ENCODE measurements at places on chromosomes 2 and 18. TPM values are rescaled to one million over a fixed set of nuclear protein-coding genes. Genes with fewer than 3 reads are reported as not detected.

GRCh38 chr18:21632393-21632792, 20.3 kb downstream of the SNRPD1 start:
- DNase-seq, result no peak

DNA sequence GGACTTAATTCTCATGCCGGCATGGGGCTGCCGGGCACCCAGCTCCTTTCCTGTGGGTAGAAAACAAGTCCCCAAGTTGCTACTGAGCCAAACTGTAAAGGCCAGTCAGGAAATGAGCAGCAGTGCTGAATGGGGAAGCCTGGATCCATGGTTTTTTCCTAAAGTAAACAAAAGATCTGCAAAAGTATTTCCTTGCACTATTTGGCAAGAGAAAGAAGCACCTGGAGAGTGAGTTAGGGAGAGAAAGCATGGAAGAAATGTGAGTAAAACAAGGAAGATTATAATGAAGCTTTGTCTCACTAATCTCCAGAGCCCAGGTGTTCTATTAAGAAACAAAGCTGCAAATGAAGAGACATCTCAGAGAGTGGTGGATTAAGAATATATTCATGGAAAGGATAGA, 117.6 kb downstream of the METTL8 start:
- DNase-seq, result peak; percentile 36

GRCh38 chr18:77068321-77069312, 64.0 kb downstream of the MBP start:
- no peak for DNase-seq

The PROKR1 gene
- not detected for total RNA-seq

DNA sequence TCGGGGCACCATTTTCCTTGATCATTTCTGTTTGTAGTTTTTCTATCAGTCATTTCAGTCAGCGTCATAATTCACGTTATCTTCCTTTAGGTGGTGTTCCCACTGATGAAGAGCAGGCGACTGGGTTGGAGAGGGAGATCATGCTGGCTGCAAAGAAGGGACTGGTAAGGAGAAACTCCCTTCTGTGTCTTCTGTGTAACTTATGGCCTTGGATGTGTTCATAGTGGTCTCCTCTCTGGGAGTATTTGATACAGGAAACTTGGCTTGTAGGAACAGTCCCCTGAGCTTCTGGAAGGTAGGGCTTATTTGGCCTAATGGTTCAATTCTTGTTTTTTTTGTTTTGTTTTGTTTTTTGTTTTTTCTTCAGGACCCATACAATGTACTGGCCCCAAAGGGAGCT, 1.1 kb downstream of the COX5B start:
- no peak for DNase-seq

The ASB18 gene
- not detected for total RNA-seq

DNA sequence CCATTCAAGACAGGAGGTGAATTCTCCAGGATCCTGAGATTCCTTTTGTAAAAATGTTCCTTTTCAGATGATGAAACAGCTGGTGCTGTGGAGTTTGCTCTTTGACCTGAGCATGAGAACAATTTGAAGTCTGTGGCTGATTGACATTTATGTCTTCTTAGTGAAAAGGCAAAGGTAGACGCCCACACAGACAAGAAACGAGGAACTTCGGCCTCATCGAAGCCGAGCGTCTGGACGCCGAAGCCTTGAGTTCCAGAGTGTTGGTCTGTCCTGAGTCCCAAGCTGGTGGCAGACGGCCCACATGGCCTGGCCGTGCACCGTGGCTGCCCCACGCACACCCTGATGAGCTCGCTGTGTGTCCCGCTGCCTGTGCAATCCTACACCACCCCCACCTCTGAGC, 20.7 kb upstream of the SNTG2 start:
- no peak for DNase-seq

DNA sequence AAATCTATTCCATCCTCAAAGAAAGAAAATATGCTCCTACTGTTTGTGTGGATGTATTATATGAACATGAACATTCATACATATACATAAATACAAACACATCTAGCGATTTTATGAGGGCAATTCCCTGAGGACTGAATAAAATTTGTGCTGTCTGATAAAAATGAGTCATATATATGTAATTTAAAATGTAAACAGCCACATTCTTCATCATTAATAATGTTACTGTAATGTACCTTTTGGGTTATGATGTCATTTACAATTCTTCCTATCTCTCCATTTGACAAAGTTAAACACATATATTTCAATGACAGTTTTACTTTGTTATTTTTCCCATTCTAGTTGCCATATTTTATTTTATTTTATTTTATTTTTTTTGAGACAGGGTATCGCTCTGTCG, 91.3 kb upstream of the ZFP36L2 start:
- DNase-seq, result no peak

DNA sequence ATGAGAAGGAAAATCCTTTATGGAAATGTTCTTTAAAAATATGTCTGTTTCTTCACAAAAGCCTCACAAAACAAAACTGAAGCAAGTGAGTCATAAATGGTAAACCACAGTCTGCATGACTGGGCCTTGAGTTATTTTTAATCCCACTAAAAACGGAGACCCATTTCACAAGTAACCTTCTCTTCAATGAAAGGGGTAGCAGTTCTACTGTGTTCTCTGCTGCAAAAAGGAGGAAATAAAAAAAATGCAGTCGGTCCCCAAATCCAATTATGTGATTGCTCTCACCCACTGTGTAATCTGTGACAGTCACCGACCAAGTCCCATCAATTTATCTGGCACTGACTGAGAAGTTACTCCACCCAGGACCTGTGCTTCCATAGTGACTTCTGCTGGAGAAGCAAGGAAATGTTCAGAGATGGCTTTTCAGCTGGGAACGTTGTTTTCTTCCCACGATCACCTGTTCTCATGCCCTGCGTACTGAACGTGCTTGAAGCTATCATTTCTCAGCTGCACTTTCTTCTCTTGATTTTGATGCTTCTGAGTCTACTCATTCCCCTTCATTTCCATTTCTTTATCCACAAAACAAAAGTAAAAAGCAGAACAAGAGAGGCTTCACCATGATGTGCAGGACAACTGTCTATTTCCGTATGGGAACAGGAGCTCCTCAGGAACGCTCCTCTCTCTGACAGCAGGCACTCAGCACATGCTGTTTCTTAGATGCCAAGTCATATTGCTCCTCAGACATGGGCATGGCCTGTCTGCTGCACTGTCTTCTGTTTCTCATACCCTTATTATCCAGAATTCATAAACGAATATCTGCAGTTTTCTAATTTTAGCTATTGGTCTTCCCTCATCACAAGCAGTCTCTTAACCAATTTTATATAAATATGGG, 80.0 kb upstream of the TMEM200C start:
- no peak for DNase-seq

GRCh38 chr18:8469544-8470130, 139.6 kb upstream of the RAB12 start:
- DNase-seq, result no peak

- no peak for DNase-seq
Measured at GRCh38 chr2:33126552-33126951, 179.8 kb downstream of the LTBP1 start.

GRCh38 chr18:41569867-41570266, 385.2 kb upstream of the PIK3C3 start:
- DNase-seq, result no peak

- no peak for DNase-seq
Measured at GRCh38 chr2:192007581-192008228, 160.8 kb upstream of the CAVIN2 start.

- no peak for DNase-seq
Measured at GRCh38 chr2:139175510-139175909, 395.3 kb upstream of the NXPH2 start.

GRCh38 chr2:170034596-170034995, 143.4 kb upstream of the MYO3B start:
- DNase-seq, result no peak

The KIAA2012 gene
- total RNA-seq, result not detected

DNA sequence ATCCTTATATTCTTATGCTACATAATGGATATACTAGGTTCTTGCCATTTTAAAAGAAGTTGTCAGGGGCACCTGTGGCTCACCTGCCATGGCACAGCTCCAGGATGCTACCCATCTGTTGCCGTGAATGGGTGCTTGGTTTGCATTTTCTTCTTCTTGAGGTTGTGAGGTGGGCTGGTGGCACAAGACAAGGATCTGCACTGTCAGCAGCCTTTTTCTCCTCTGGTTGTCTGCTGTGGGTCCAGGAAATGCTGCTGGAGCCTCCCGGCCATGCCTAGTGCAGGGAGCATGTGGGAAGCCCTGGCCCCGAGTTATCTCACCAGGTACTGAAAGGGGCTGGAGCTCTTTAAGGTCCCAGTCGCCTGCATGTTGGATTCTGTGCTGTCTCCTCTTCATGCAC, 2.6 kb downstream of the IL1R1 start:
- DNase-seq, result no peak

GRCh38 chr2:119460076-119460475, 28.4 kb downstream of the TMEM37 start:
- DNase-seq, result no peak

- no peak for DNase-seq
Measured at GRCh38 chr2:197944416-197945096, 140.2 kb downstream of the PLCL1 start.

DNA sequence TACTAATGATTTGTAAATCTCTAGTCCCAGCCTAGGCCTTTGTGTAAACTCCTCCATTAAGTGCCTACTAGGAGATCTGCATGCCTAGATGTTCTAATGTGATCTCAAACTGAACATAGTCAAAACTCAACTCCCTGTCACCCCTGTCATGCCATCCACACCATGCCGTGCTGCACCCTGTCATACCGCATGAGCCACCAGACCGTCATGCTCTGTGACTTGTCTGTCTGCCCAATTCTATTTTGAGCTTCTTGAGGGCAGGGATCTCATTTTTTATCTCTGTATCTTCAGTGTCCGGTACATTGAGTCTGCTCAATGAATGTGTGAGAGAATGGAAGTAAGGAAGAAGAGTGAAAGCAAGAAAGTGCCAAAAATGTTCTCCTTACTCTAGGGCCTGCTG, 35.5 kb downstream of the GREB1L start:
- DNase-seq, result no peak

- no peak for DNase-seq
Measured at GRCh38 chr2:175154661-175155082, 13.3 kb downstream of the ATF2 start.

The AQP12A gene
- total RNA-seq, result not detected

- no peak for DNase-seq
Measured at GRCh38 chr2:105490956-105491355, 92.1 kb upstream of the FHL2 start.

- DNase-seq, result no peak
Measured at GRCh38 chr2:80670763-80671162, 366.2 kb upstream of the LRRTM1 start.

GRCh38 chr2:225091336-225091735, 49.1 kb upstream of the DOCK10 start:
- DNase-seq, result no peak

Data from pulmonary artery endothelial cell (primary cell).